ENCODE measurements at places on chromosomes 1 and 21.

DNA sequence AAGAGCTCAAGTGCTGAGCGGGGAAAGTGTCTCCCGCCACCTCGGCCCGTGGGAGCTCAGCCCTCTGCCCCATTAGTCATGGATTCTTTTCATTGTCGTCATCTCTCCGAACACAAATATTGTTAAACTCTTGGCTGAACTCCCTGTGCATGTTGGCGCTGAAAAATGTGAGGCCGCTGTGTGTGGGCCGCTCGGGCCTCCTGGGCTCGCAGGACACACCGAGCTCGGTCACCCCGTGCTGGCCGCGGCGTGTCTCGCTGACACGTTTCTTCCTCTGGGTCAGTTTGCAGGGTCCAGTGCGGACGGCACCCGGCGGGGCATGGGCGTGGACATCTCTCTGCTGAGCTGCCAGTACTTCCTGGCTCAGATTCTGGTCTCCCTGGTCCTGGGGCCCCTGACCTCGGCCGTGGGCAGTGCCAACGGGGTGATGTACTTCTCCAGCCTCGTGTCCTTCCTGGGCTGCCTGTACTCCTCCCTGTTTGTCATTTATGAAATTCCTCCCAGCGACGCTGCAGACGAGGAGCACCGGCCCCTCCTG lies 25.6 kb downstream of the SLC45A1 start:
- no peak for DNase-seq

- DNase-seq, result no peak
Observed at GRCh38 chr1:237492359-237492758, 398.4 kb downstream of the ZP4 start.

- no peak for DNase-seq
Observed at GRCh38 chr1:39777306-39777705, 6.2 kb upstream of the OXCT2 start.

GRCh38 chr1:64895500-64895899 lies 70.8 kb downstream of the JAK1 start:
- DNase-seq, result peak; percentile 80

GRCh38 chr1:32861904-32862695 lies 8.6 kb downstream of the FNDC5 start:
- peak; percentile 61 for DNase-seq

- DNase-seq, result peak; percentile 81
Observed at GRCh38 chr1:183989078-183989577, 48.4 kb downstream of the COLGALT2 start.

DNA sequence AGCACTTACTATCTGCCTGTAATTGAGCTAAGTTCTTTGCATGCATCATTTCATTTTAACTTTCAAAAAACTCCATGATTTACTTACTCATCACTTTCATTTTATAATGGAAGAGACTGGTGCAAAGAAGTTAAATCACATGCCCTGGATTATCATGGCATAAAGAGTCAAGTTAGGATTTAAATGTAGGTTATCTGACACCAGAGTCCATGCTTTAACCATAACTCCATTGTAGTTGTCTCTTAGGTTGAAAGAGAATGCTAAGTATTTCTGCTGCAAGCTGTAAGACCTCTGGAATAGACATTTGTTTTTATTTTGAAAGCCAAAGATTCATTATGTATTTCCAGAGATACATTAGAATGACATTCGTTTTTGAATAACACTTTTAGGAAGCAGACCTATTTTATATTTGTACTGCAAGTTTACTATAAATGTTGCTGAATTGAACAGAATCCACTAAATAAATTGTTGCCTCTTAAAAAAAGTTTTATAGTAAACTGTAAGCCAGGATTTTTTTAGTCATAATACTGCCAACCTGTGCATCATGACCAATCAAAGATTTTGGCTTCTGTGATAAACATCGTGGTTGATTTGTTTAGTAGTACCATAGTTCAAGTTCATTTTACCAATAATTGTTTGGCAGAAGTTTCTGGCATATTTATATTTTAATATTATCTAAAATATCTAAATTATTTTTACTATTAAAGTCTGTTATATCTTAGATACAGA lies 26.1 kb downstream of the CFH start:
- DNase-seq, result no peak

- no peak for DNase-seq
Observed at GRCh38 chr1:1067860-1068516, 6.1 kb downstream of the RNF223 start.

- no peak for DNase-seq
Observed at GRCh38 chr21:40200126-40200525, 332.9 kb downstream of the PCP4 start.

GRCh38 chr1:22919341-22920025 lies 53.2 kb downstream of the LACTBL1 start:
- no peak for DNase-seq

- no peak for DNase-seq
Observed at GRCh38 chr1:98723574-98723973, 62.1 kb downstream of the SNX7 start.
